Inflammatory macrophage treated with lipopolysaccharide for 1 hour (primary cell): ENCODE measurements at places on chromosomes 13 and 19.

DNA sequence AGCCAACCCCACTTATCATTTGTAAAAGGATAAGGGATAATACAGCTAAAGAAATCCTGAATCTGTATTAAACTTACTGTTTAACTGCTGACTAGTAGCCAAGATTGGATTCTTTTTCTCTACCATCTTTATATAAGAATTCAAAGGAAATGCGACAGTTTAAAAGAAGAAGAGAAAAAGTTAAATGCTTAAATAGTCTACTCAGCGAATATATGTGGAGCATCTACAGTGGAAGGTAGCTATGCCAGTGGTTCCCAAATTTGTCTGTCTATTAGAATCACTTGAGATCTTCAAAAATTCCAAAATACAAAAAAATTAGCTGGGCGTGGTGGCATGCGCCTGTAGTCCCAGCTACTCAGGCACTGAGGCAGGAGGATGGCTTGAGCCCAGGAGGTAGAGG lies 60.8 kb upstream of the KLF5 start:
- no peak for DNase-seq

GRCh38 chr13:25771202-25771601 lies 280.6 kb downstream of the SHISA2 start:
- no peak for DNase-seq

DNA sequence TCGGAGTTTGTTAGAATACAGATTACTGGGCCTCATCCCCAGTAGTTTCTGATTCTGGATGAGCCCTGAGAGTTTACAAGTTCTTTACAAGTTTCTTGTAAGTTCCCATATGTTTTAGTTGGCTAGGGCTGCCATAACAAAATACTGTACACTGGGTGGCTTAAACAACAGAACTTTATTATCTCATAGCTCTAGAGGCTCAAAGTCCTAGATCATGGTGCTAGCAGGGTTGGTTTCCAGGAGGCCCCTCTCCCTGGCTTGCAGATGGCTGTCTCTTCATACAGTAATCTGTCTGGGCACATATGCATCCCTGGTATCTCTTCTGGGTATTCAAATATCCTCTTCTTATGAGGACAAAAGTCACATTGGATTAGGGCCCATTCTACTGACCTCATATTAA lies 167.2 kb downstream of the KLF5 start:
- no peak for DNase-seq

DNA sequence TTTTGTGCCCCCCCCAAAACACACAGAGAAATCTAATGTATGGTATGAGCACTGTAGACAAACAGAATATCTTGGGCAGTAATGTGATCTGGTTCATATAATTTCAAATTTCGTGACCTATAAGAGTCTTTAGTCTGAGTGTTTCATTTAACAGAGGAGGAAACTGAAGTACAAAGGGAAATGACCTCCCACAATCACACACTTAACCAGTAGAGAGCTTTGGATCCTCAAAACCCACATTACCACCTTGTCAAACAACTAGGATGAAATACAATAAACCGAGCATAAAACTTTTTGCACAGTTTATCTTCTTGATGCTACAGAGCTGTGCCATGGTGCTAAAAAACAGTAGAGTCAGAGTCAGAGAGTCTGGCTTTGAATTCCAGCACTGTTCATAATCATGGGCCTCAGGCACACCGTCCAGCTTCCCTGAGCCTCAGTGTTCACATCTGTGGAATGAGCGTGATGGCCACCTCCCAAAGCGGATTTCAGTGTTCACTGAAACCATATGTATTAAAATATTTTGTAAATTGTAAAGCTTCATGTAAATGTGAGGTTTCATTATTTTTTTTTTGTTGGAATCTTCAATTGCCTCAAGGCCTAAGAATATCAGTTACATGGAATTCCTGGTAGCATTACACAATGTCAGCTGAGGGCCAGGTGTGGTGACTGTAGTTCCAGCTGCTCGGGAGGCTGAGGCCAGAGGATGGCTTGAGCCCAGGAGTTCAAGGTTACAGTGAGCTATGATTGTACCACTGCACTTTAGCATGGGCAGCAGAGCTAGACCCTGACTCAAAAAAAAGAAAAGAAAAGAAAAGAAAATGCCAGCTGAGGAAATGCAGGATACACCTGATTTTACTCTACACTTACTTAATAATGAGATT lies 126.4 kb upstream of the FRY start:
- no peak for DNase-seq

GRCh38 chr13:24709186-24709913 lies 29.1 kb downstream of the ATP12A start:
- no peak for DNase-seq
